Right cardiac atrium (tissue), 5 donors: ENCODE measurements at places on chromosomes 2 and 18.

GRCh38 chr2:136034629-136035028 lies 49.2 kb upstream of the DARS1 start:
- no peak for DNase-seq

GRCh38 chr2:197782126-197782525 lies 3.0 kb downstream of the BOLL start:
- DNase-seq: no peak

DNA sequence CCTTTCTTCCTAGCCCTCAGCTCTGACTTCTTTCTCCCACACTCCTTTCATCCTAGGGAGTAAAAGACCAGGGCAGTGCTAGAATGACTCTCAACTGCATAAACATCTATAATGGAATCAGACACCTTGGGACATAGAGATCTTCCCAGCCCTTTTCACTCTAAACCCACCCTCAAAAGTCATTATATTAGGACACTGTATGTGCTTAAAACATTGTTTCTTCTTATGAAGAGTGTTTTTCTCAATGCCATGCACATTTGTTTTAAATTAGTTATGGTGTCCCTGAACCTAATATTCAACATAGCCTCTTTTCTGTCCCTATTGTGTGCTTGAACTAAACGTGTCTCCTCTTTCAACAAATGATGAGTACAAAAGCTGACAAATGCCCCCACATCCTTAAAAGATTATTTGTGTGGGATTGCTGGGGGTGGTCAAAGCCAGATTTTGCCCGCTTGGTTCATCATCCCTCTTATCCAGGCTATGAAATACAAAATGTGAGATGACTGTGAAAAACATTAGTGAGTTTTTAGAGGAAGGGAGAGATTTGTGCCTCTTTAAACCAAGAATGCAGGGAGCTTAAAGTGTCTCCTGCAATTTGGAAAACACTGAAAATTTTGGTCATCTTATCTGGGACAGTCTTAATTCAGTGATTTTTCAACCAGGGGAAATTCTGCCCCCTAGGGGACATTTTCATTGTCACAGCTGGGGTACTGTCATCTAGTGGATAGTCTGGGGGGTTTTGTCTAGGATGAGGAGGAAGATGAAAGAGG lies 29.0 kb downstream of the SERPINB5 start:
- no peak for DNase-seq

DNA sequence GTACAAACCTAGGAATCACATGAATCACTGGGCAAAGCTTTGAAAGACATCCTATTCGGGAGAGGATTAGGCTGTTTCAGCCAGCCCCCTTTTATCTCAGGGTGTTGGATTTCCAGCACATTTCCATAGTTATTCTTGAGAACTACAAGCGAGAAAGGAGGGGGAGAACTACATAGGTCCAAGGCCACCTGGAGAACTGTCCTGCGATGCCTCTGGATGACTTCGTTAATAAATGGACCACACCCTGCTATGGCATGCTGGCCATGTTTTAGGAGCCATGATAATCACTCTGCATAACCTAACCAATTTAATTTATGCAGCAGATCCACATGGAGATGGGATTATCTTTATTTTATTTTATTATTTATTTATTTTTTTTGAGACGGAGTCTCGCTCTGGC lies 29.9 kb downstream of the RHBDD1 start:
- no peak for DNase-seq

GRCh38 chr2:28764909-28765711 lies 13.5 kb downstream of the PPP1CB start:
- no peak for DNase-seq

GRCh38 chr2:42385225-42385624 lies 24.2 kb upstream of the COX7A2L start:
- no peak for DNase-seq

GRCh38 chr2:104844807-104845551 lies 8.9 kb upstream of the POU3F3 start:
- no peak for DNase-seq

GRCh38 chr2:169345486-169346437 lies 16.6 kb downstream of the LRP2 start:
- DNase-seq: no peak

- no peak for DNase-seq
These were observed 93.4 kb upstream of the TGIF1 start for GRCh38 chr18:3356614-3357013.

DNA sequence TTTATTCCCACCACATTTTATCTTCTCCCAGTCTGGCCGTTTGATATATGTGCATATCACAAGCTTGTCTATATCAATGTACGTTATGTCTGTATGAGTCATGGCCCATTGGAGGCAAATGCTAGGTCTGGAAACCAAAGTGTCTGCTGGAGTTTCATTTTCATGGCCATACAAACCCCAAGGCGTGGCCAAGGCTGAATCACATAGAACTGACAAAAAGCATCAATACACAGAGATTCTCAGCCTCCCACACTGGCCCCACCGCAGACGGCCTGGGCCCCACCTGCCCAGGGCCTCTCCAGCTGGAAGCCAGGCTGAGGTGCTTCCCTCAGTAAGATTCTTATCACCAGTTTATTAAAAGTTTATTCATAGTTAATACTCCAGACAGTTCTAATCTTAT lies 40.5 kb upstream of the SALL3 start:
- DNase-seq: no peak

DNA sequence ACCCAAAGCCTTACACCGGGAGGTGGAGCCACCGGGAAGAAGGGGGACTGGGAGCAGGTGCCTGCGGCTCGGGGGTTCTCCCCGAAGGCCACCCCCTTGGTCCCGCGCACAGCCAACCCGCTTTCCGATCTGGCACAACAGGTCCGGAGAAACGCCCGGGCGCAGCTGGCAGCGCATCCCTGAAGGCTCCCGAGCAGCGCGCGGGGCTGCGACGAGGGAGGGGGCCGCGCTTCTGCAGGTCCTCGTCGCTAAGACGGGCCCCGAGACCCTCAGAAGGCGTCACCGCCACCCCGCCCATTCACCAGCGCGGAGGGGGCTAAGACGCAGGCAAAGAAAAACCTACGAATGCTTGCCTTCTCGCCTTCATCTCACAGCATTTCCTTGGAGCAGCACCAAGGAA lies 1.8 kb downstream of the CBLN2 start:
- no peak for DNase-seq

GRCh38 chr2:23036629-23037028 lies 348.4 kb upstream of the KLHL29 start:
- DNase-seq: no peak

- DNase-seq: no peak
These were observed 92.6 kb upstream of the TSPYL6 start for GRCh38 chr2:54348646-54349045.

- no peak for DNase-seq
These were observed 1273.6 kb upstream of the SLC39A10 start for GRCh38 chr2:194383401-194383800.

GRCh38 chr18:54323970-54324369 lies 33.7 kb downstream of the STARD6 start:
- DNase-seq: no peak
